ENCODE measurements at places on chromosomes 2 and 18. TPM values are rescaled to one million over a fixed set of nuclear protein-coding genes. Genes with fewer than 3 reads are reported as not detected.

DNA sequence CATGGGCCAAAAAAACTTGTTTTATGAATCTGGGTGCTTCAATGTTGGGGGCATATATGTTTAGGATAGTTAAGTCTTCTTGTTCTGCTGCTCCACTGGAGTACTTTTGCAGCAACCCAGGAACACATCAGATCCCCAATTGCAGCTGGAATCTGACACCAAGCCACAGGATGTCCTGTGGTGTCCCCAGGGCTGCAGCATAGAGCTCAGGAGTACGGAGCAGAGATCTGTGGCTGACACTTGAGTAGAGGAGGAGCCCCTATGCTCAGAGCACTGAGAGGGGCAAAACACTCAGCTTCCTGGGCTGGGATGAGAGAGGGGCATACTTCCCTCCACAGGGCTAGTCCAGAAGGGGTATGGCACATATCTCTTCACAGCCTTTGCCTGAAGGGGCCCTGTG, 138.9 kb upstream of the ERBB4 start:
- no peak for DNase-seq

- DNase-seq: no peak
Measured at GRCh38 chr18:35331367-35332087, 12.7 kb downstream of the ZNF24 start.

Gene LIMS3
- 7.5 TPM for total RNA-seq

Gene REG3A
- total RNA-seq: not detected

DNA sequence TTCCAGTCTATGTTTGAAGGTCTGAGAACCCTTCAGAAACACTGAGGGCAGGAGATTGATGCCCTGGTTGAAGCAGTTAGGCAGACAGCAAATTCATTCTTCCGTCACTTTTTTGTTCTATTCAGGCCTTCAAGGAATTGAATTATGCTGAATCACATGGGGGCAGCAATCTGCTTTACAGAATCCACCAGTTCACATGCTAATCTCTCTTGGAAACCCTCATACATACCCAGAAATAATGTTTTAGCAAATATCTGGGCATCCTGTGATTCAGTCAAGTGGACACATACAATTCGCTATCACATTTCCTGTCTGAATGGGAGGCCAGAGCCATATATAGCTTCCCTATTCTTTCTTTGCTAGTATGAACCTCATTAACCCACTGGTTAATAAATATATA, 301.4 kb upstream of the CNTNAP5 start:
- DNase-seq: no peak
